ENCODE measurements at places on chromosomes 12 and 14. TPM values are rescaled to one million over a fixed set of nuclear protein-coding genes. Genes with fewer than 3 reads are reported as not detected.
A peak's percentile ranks its signal among the peaks of the same experiment; 100 is the strongest.

Gene DBX2
- 0.59 TPM for total RNA-seq

Gene MORN3
- total RNA-seq: 1.0 TPM

Gene TMEM263
- total RNA-seq: 91.0 TPM

Gene TMEM253
- 0.81 TPM for total RNA-seq

Gene PRR13
- total RNA-seq: 58.4 TPM

GRCh38 chr12:45257185-45257930 lies 41.5 kb downstream of the ANO6 start:
- no peak overlapping the region for H3K4me3 ChIP-seq
- DNase-seq: no peak
- H3K4me1 ChIP-seq: no peaks in the 10 kb centered on the region

- H3K4me1 ChIP-seq: no peaks in the 10 kb centered on the region
- H3K4me3 ChIP-seq: no peak overlapping the region
- H3K27me3 ChIP-seq: no peaks in the 10 kb centered on the region
- no peaks in the 10 kb centered on the region for H3K36me3 ChIP-seq
- DNase-seq: no peak
- H3K27ac ChIP-seq: no peak overlapping the region
Measured at GRCh38 chr12:16198884-16199283, 78.6 kb downstream of the SLC15A5 start.

DNA sequence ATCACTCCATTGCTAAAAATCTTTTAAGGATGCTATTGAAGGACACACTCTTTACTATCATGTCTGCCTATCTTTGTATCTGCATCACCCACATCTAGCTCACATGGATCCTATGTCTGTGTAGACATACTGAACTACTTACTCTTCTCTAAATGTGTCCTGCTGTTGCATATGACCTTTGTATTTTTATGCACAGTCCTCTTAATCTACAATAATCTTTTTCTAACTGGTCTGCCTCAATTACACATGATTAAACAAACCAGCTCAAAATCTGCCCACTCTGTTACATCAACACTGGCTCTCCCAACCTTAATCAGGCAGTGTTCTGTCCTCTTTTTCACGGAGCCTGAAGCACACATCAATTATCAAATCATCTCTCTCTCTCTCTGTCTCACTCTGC lies 316.3 kb upstream of the MGAT4C start:
- H3K36me3 ChIP-seq: no peaks in the 10 kb centered on the region
- no peak for DNase-seq
- H3K4me1 ChIP-seq: no peaks in the 10 kb centered on the region
- no peak overlapping the region for H3K27ac ChIP-seq
- no peak overlapping the region for H3K4me3 ChIP-seq
- H3K27me3 ChIP-seq: no peaks in the 10 kb centered on the region

- no peak overlapping the region for H3K27ac ChIP-seq
- H3K27me3 ChIP-seq: no peaks in the 10 kb centered on the region
- H3K4me3 ChIP-seq: no peak overlapping the region
- H3K36me3 ChIP-seq: no peaks in the 10 kb centered on the region
Measured at GRCh38 chr12:101563212-101563611, 31.6 kb upstream of the MYBPC1 start.

GRCh38 chr12:105221583-105222283 lies 14.2 kb downstream of the APPL2 start:
- no peaks in the 10 kb centered on the region for H3K4me1 ChIP-seq
- H3K27me3 ChIP-seq: no peaks in the 10 kb centered on the region
- H3K27ac ChIP-seq: no peak overlapping the region
- H3K4me3 ChIP-seq: no peak overlapping the region
- H3K36me3 ChIP-seq: peaks cover 11% of the 10 kb centered on the region

DNA sequence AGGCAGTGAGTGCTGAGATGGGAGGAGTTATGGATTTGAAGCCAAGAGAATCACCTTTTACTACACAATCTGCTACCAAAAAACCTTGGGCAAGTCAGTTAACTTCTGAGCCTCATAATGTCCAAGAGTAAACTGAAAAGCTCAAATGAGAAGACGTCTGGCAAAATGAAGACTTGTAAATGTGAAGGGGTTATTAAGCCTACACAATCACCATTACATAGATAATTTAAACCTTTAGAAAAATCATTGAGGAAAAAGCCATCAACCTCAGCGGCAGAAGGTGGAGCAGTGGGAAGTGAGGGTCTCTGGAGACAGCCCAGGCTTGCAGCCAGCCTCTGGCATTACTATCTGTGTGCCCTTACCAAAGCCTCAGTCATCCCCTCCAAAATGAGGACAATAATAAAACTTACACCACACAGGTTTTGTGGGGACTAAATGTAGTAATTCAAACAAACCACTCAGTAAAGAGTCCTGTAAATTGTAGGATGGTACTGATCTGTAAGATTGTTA lies 50.5 kb upstream of the CCDC175 start:
- no peak overlapping the region for H3K4me3 ChIP-seq
- no peaks in the 10 kb centered on the region for H3K4me1 ChIP-seq
- H3K27ac ChIP-seq: no peak overlapping the region
- no peaks in the 10 kb centered on the region for H3K36me3 ChIP-seq
- no peaks in the 10 kb centered on the region for H3K27me3 ChIP-seq
- no peak for DNase-seq

DNA sequence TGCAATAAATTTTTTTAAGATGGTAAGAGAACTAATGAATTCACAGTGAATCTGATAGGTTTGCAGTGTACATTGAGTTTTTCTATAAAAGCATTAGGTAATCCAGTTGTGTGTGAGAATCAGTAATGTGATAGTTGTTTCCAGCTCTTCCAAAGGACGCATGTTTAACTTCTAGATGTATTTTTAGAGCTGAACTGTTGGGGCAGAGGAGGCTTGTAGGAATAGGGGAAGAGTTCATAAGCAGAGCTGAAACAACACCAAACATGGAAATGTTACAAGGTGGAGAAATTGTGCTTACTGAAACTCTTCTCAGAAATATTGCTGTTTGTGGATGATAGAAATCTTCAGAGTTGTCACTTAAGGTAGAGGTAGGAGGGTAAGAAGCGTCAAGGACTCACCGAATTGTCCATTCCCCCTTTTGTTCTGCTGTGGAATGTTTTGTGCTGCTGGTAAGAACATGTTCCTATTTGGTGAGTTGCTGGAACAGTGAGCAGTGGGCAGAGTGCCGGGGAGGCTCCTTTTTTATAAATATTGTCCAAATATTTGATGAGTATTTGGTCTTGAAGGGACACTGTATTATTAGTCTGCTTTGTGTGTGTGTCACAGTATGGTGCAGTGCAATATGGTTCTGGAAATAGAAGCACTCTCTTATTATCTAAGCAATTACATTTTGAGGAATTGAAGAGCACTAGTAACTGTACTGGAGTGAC lies 76.7 kb downstream of the ANO6 start:
- DNase-seq: no peak
- no peak overlapping the region for H3K27ac ChIP-seq
- no peaks in the 10 kb centered on the region for H3K4me1 ChIP-seq
- no peaks in the 10 kb centered on the region for H3K27me3 ChIP-seq
- H3K36me3 ChIP-seq: no peaks in the 10 kb centered on the region

DNA sequence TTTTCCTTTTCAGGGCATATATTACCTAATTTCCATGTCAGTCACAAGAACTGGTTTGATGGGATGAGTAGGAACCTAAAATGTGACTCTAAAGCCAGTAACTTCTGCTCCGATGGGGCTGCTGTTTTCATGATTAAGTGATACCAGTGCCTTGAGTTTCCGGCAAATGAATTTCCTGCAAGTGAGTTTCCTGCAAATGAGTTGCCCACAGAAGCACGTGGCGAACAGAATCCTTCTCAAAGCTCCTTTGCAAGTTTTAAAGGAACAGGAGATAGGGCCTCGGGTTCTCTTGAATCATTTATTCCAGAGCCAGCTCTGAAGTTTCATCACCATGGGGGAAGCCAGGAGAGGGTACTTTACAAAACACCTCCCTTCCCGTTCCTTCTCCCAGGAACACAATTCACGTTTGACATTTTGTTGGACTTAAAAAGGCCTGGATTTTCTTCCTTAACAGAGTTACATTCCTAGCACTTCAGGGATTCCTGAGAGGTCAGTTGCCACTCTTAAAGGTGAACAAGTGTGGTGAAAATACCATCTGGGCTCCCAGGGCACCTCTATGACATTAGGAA lies 2.2 kb upstream of the PPTC7 start:
- peak; percentile 51 for DNase-seq
- H3K4me3 ChIP-seq: no peak overlapping the region
- H3K27ac ChIP-seq: peak overlapping the region; percentile 80
- peaks cover 50% of the 10 kb centered on the region for H3K4me1 ChIP-seq
- H3K36me3 ChIP-seq: no peaks in the 10 kb centered on the region
- H3K27me3 ChIP-seq: no peaks in the 10 kb centered on the region

DNA sequence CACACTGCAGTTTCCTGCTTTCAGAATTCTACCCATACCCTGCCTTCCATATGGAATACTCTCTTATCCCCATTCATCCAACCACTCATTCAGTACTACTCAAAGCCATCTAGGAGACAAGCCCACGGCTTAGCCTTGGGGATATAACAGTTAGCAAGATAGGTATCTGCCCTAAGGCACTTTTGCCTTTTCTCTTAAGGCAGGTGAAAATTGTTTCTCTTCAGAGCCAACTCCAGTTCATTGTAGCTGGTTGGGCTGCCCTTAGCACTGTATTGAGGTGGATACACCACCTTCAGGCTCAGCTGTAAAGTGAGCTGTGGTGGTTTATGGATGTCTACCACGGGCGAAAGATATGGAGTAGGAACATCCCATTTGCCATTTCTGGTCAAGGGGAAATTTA lies 729.7 kb upstream of the TBX3 start:
- H3K36me3 ChIP-seq: no peaks in the 10 kb centered on the region
- no peak for DNase-seq
- H3K27me3 ChIP-seq: no peaks in the 10 kb centered on the region
- H3K4me1 ChIP-seq: no peaks in the 10 kb centered on the region

- H3K4me1 ChIP-seq: no peaks in the 10 kb centered on the region
- H3K36me3 ChIP-seq: no peaks in the 10 kb centered on the region
Measured at GRCh38 chr12:19641235-19642080, 202.2 kb downstream of the AEBP2 start.
